ENCODE measurements at places on chromosomes 12 and 14.

DNA sequence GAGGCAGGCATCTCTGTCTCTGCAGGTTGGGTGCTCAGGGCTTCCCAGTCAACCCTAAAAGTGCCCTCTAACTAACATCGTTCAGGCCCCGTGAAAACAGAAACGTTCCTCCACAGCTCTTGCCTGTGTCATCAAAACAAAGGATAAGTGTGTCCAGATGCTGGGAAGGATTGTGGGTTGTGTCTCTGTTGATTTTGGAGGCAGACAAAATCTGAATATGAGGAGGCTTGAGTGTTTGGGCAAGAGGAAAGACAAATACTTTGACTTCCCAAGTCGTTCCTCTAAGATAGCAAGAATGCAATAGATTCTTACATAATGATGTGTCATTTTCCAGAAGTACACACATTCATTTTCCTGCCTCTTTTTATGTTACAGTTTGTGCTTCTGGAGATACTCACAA, 52.9 kb downstream of the SERPINA3 start:
- no peak for DNase-seq

DNA sequence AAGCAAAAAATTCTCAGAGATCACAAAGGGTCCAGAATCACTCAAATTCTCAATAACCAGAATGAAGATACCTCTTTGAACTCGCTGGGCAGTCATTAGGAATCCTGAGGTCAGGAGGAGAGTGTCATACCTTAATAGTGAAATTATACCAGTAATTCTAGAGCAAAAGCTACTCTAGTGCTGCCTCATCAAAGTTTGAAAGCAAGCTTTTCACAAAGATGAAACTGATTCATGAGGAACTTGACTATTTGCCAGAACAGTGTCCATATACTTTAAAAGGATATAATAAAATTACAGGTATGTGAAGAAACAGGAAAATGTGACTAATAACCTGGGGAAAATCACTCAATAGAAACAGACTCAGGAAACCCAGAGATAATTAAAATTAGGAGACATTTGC, 44.5 kb downstream of the EML5 start:
- DNase-seq, result no peak

- no peak for DNase-seq
These were observed 67.9 kb downstream of the GNS start for GRCh38 chr12:64691227-64691794.

DNA sequence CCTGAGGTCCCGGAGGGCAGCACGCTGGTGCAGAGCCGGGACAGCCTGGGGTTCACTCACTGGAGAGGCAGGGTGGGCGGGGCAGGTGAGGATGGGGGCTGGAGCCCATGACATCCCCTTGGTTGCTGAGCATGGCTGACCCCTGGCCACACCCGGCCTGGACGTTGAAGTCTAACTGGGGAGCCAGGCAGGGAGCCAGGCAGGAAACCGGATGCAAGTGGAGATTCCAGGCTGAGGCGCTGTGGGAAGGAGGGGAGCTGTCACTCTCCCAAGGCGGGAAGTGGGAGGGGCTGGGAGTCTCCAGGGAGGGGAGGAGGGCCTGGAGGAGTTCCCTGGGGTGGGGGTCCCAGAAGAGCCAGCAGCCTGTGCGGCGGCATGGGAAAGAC, 7.7 kb upstream of the INF2 start:
- peak; percentile 58 for DNase-seq

DNA sequence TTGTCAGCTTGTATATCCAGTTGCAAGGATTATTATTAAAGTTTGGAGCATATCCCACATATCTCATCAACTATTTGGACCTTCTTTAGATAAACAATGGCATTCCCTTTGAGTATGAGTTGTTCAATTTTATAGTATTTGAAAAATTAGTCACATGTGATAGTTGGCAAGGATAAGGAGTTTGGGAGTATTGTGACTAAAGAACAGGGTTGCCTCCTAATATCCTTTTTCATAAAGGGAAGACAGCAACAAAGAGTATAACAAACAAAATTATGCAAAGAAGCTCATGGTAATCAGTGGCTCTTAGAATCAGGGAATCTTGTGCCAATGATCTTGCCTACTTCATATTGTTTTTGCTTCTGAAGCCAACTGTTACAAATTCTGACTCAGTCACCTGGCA, 31.2 kb upstream of the KCNH5 start:
- no peak for DNase-seq

DNA sequence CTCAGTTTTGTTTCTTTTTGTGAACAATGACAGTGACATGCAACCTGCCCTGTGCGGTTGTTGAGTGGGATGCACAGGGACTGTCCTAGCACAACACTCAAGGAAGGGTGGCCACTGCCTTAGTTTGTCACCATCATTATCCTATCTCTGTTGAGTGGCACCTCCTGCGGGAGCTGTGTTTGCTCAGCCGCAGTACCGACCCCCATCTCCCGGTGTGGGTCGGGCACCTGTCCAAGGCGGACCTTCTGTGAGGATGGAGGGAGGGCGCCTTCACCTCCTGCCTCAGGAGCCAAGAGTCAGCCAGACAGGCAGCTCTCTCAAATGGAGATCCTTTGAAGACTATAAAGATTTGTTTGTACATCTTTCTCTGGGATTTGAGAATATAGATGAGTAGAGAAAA, 142.1 kb downstream of the TSPAN9 start:
- no peak for DNase-seq
